Stimulated activated CD4-positive, alpha-beta T cell treated with anti-CD3 and anti-CD28 coated beads, Interleukin-1b, Interleukin-23, amount 100 ng/mL, for 48 hours (primary cell): ENCODE measurements at places on chromosomes 5 and 9.

- no peak for DNase-seq
Observed at GRCh38 chr9:90112788-90113187, 508.0 kb downstream of the GADD45G start.

DNA sequence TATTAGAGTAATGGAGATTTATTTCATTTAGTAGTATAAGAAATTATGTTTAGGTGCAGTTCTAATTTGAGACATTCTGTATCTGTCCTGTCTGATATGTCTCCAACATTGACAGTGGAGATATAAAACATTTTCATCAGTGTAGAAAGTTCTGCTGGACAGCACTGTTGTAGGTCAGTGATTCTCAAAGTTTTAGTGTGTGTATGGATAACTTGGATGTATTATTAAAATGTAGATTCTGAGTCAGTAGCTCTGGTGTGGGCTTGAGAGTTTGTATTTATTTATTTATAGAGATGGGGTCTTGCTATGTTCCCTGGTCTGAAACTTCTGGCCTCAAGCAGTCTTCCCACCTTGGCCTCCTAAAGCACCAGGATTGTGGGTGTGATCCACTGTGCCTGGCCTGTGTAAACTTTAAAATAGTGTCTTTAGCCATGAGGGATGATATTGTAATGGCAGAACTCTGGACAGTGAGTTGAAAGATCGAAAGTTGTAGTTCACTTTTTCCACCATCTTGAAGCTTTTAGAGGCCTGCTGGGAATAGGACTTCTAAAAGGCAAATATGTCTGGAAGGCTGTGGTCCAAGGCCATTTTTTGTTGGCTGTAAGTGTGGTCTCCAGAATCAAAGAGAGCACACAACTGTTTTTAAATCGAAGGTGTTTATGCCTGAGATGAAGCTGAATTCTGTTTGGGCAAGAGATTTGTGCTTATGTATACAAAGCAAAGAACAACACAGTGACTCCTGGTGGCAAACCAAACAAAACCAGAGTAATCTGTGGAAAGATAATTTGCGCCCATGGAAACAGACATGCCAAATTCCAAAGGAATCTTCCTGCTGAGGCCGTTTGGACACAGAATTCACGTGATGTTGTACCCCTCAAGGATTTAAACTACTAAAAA is 12.4 kb downstream of the UBAP1 start:
- DNase-seq = no peak

GRCh38 chr5:172891716-172892421 is 57.8 kb downstream of the ERGIC1 start:
- DNase-seq = no peak

GRCh38 chr9:11320989-11321388 is 708.2 kb upstream of the PTPRD start:
- no peak for DNase-seq

DNA sequence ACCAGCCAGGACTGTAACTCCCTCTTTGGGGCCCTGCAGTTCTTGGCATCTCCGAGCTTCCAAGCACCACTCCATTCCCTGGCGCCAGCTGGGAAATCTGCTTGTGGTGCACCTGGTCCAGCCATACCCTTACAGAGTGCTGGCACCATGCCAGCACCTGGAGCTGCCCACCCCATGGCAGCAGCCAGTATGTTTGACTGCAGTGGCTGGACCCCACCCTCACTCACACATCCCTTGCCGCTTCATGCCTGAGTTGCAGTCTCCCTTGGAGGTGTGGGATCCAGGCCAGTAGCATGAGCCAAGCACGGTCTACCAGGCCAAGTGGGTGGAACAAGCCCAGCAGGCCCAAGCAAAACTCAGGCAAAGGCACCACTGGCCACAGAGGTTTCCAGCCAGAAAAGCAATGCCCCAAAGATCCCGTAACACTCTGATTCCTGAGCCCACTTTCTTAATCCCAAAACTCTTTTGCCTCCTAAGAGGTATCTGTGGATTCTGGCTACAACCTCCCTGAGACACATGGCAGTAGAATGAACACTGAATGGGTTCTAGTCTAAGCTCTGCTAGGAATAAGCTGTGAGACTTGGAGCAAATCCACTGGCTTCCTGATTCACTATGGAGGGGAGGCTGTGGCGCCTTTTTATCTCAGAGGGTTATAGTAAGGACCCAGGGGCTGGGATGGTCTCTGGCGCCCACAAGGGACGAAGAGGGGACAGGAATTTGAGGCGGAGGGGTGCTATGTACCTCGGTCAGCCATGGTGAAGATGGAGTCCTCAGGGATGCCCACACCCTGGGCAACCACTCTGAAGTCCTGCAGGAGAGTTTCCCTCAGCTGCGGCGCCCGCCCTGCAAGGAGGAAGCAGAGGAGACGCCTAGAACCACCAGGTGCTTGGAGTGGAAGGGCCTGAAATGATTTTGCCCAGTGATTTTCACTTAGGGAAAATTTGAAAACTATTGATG is 5.6 kb downstream of the AMBP start:
- DNase-seq = no peak

DNA sequence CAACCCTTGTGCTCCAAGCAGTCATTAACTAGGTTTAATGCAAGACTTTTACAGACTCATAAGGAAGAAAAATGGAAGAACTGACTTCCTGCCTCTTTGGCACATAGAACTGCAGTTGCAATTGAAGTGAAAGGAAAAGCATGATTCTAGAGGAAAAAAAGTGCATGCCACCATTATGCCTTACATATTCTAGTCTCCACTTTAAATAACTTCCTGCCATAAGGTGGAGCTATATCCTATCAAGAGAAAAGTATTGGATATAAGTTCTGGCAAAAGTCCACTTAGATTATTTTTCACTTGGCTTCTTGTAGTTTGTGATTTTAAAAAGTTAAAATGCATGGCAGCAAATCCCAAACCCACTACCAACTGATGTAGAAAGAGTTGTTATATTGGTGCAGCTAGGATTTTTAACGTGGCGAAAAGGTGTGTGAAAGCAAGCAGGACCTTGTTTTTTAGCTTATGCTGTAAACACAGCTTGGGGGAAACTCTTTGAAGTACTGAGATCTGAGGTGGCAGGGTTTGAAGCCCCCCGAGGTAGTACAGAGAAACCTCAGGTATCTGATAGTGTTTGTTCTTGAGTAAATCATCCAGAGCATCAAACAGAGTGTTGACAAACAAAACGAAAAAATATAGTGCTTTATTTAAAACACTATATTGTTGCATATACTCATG is 117.9 kb downstream of the ANXA1 start:
- no peak for DNase-seq

- DNase-seq = no peak
Observed at GRCh38 chr5:43981556-43981955, 378.6 kb downstream of the NNT start.

DNA sequence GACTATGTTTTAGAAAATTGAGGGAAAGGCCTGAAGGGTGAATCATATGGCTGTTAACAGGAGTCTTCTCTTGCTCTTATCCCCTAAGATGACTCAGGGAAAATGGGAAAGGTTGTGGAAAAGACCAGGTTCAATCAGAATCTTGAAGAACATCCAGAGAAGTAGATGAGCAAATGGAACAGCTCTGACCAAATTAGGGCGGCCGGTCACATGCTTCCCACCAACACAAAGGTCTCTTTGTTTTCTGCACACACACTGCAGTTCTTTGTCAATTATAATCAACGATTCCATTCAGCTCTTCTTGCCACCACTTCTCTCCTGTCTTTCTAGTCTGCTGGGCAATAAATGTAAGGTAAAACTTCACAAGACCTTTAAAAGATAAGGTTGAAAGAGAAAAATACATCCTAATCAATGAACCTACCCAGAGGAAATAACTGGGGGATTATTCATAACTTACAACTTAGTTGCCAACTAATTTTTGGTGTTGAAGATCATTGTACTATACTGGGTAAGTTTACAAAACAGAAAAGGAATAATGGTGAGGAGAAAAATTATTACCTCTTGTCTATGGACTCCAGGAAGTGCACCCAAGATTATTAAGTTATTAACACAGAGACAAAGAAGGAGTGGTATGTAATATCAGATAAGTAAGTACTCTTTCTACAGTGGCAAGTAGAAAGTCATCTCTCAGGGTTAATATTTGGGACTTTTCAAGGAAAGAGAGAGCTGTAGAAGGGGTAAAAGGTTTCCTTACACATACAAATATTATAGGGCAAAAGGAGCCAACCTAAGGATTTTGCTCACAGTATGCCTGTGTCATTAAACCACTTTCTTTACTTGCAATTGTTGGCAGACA is 441.9 kb upstream of the PIK3R1 start:
- no peak for DNase-seq

DNA sequence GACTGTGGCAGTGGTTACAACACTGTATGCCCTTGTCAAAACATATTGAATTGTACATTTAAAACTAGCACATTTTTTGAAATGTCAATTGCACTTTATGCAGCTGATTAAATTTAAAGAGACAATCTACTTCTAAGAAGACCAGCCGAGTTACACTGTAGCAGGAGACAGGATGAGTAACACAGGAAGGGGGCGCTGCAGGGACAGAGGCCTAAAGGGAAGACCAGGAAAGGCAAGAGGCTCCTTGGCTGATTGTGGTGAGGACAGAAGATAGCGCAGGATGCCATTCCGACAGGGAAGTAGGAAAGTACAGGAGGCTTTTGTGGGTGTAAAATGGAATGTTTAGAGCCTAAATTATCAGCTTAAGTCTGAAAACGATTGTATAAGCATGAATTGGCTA is 28.2 kb upstream of the PPP2R2B start:
- DNase-seq = no peak

- no peak for DNase-seq
Observed at GRCh38 chr5:140182803-140183367, 7.9 kb downstream of the CYSTM1 start.

GRCh38 chr5:39555788-39556187 is 131.0 kb upstream of the DAB2 start:
- no peak for DNase-seq

GRCh38 chr5:62312674-62313073 is 6.7 kb downstream of the KIF2A start:
- DNase-seq = no peak

- no peak for DNase-seq
Observed at GRCh38 chr9:37621273-37622121, 29.1 kb upstream of the TOMM5 start.

DNA sequence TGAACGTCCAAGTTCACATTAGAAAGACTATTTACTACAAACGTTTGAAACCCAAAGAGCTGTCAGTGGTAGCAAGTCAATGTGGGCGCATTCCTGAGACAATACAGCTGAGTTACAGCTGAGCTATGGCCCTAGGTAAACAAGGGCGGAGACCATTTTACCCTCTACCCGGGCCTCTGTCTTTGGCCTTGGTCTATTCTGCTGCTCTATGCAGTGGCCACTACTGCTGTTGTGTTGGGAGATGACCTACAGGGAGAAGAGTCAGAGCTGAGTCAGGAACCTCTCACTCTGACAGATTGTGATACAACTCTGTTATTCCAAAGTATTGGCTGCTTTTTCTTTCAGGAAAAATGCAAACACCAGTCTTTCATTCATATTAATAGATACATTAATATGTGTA is 700.6 kb downstream of the SEMA5A start:
- no peak for DNase-seq

DNA sequence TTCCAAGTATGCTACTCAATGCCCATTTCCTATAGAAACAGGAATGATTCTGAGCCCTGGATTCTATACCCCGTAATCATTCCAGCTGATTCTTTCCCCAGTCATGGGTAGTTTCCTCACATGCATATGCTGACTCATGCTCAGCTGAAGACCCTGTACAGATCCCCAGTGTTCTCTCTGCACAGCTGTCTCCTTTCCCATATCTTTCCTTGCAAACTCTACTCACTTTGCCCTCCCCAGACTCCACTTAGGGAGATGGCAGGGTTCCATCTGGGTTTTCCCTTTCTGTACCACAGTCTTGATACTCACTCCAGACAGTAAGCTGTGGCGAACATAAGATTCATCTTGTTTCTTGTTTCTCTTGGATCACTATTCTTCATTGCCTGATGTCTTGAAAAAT is 357.6 kb downstream of the RAB3C start:
- no peak for DNase-seq

DNA sequence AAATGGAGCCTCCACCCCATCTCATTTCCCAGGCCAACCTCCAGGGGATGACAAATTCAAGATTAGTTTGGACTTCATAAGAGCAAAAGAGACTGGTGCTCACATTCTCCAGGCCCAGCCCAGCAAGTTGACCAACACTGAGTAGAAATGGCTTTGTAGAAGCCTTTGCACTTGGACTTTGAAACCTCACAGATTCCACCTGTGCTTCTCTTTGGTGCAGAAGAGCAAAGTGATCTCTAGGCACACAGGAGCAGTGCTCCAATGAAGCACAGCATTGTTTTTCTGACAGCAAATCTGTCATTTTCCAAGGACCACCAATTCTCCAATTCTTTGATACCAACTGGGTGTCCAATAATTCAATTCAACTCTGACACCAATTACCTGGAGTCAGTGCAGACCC is 17.1 kb upstream of the RNF145 start:
- no peak for DNase-seq

GRCh38 chr9:26426551-26427131 is 466.0 kb downstream of the CAAP1 start:
- DNase-seq = no peak

DNA sequence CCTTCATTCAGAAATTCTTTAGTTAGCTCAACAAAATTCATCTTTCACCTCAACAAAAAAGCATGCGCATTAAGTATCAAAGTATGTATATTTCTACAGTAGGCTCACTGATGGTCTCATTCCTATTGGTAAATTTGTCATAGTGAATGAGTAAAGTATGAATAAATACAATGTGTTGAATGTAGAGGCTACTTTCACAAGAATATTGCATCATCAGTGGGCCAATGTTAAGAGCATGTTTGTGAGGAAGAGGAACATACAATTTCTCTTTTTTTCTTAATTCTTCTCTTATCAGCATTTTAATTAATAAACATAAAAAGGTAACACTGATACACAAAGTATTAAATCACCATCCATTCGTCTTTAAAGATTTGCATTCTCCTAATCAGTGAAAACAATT is 505.1 kb downstream of the CETN3 start:
- DNase-seq = no peak

GRCh38 chr9:130220352-130220751 is 45.2 kb upstream of the HMCN2 start:
- DNase-seq = no peak

GRCh38 chr9:126925876-126926275 is 11.3 kb downstream of the RALGPS1 start:
- no peak for DNase-seq

GRCh38 chr9:38318759-38319495 is 73.6 kb upstream of the ALDH1B1 start:
- no peak for DNase-seq

DNA sequence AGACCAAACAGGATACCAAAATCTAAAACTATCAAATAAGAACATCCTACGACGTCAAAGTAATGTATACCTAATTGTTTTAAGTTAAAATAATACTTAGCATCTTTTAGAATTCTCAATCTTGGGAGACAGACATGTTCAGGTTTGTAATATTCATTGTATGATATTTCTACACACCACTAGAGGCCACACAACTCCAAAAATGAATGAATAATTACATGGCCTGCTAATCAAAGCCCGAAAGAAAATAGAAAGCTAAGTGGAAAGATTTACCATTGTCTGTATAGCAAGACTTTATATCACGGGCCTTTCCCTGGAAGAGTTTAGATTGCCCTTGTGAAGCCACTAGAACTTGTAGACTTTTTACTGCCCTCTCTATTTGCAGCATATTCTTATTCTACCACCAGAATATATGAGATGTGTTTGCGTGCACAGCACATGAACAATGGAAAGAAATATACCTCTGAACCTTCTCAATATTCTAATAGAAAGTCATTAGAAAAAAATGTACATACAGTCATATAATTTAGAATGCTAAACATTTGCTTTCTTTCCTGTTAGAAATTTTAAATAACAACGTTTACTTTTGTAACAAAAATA is 380.1 kb upstream of the NUDT12 start:
- no peak for DNase-seq

- no peak for DNase-seq
Observed at GRCh38 chr9:36665921-36666431, 93.3 kb downstream of the MELK start.

GRCh38 chr9:120740132-120740531 is 25.9 kb upstream of the MEGF9 start:
- no peak for DNase-seq
